ENCODE measurements at places on chromosomes 3 and 15. TPM values are rescaled to one million over a fixed set of nuclear protein-coding genes. Genes with fewer than 3 reads are reported as not detected.

DNA sequence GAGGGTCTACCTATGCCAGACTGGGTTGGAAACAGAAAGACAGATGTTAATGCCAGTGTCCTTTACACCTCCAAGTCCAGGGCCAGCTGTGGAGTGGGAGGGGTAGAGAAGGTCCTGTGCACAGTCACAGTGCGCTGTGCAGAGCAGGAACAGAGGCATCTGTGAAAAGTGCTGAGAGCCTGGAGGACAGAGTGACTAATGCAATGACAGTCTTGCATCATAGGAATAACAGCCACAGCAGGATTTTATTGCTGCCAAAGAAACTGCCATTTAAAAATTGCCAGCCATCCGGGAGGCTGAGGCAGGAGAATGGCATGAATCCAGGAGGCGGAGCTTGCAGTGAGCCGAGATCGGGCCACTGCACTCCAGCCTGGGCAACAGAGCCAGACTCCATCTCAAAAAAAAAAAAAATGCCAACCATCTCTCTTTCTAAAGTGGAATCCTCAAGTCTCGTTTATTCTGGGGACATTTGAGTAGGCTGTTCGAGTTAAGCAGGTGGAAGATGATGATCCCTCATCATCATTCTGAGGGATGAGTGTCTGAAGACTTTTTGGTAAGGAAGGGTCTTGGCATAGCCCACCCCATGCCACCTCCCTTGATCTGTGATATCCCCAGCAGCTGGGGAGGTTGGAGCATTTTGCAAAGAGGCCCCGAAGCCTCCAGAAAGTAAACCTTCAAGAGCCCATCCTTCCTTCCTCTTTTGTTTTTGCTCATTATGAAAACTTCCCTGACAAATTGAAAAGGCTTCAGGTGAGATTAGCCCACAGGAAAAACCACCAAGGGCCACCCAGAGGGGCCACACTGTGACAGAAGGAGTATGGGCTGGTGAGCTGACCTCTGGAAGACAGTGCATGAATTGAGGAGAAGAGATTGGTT lies 7.7 kb downstream of the CCR2 start:
- H3K36me3 ChIP-seq = no peaks in the 10 kb centered on the region
- H3K4me3 ChIP-seq = no peak overlapping the region

GRCh38 chr15:84001655-84002054 lies 233.9 kb upstream of the GOLGA6L4 start:
- H3K27ac ChIP-seq = no peak overlapping the region
- H3K4me1 ChIP-seq = no peaks in the 10 kb centered on the region
- H3K36me3 ChIP-seq = no peaks in the 10 kb centered on the region
- H3K4me3 ChIP-seq = no peak overlapping the region

DNA sequence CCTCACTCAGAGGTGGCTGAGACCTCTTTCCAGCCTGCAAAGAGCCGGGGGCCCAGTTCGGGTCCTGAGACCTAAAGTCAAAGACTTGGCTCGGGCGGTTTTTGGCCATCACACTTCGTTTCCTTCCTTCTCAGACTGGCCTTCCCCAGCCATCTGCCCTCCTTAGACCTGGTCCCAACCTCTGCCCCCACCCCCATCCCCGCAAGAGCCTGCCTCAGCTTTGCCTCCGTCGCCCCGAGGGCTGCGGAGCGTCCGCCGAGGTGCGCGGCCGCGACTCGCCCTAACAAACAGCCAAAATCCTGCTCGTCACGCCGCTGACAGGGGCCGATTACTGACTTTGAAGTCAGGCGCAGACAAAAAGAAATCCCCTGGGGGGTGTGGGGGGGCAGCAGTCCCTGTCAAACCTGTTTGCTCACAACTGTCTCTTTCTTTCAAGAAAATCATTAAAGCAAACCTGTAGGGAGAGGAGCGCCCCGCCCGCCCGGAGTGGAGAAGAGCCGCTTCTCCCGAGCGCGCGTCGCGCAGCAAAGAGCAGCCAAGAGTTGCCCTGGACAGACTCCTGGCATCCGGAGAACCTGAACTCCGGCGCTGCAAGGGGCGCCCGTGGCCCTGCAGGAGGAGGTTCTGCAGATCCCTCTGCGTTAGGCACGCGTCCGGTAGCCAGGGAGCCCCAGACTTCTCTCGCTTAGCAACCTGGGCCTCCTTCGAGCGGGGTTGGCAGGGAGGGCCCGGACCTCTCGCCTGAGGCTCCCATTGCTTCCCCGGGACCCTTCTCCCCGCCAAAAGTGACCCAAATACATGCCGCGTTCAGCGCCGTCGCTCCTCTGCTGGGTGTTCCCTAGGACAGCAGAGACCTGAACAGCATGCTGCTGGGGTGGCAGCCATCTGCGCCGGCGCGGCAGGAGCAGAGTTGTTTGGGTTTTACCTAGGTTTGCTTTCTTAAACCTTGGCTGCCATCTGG lies 4.5 kb downstream of the SOX14 start:
- DNase-seq = no peak
- H3K4me3 ChIP-seq = peak overlapping the region; percentile 55
- peaks cover 13% of the 10 kb centered on the region for H3K27me3 ChIP-seq
- H3K36me3 ChIP-seq = no peaks in the 10 kb centered on the region

GRCh38 chr3:14124223-14124614 lies 451 bp downstream of the CHCHD4 start:
- H3K36me3 ChIP-seq = no peaks in the 10 kb centered on the region
- DNase-seq = no peak
- peak overlapping the region; percentile 94 for H3K27ac ChIP-seq
- no peaks in the 10 kb centered on the region for H3K27me3 ChIP-seq
- H3K4me3 ChIP-seq = peak overlapping the region; percentile 87

DNA sequence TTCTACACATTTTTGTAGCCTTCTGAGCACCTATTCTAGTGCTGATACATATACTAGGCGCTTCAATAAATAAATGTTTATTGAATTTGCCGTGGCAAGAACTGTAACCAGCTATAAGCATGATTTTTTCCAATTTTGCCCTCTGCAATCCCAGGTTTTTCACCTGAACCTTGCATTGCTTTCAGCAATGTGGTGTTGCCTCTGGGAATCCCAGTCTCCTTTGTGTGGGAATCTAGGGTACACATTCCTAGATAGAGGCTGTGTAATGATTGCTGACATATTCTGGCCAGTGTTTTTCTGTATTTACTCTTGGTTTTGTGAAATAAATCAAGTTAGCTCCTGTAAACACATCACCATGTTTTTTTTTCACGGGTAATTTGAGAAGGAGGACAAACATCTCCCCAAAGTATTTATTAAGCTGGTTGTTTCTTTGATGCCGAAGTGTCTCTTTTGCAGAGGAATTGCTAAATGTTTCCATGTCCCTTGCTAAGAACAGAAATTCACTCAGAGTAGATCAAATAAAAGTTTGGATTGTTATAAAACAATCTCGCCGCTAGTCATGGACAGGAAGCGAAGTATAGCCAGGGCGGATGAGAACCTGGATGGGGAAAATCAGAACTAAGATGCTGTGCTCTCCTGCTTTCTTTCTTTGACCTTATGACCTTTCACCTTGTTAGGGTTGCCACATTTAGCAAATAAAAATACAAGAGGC lies 1.2 kb downstream of the CFAP91 start:
- H3K4me3 ChIP-seq = no peak overlapping the region
- no peak for DNase-seq
- H3K4me1 ChIP-seq = peaks cover 20% of the 10 kb centered on the region
- no peaks in the 10 kb centered on the region for H3K27me3 ChIP-seq

GRCh38 chr15:79339588-79340314 lies 28.8 kb downstream of the TMED3 start:
- H3K27ac ChIP-seq = no peak overlapping the region
- no peaks in the 10 kb centered on the region for H3K4me1 ChIP-seq
- no peak for DNase-seq
- no peaks in the 10 kb centered on the region for H3K27me3 ChIP-seq

DNA sequence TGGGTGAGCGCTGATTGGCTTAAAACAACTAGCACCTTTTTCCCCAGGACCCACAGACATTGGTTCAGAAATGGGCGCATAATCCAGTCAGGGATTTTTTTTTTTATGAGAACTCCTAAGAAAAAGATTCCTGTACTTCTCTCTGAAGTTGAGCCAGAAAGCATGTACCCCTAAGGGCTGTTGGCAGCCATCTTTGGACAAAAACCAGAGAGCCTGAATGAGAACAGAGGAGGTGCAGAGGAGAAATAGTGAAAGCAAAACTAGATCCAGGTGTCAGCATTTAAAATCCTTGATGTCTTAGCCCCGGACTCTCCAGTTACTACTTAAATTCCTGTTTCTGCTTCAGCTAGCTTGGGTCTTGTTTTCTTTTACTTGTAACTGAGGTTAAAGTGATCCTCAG lies 1.9 kb upstream of the SLC27A2 start:
- H3K36me3 ChIP-seq = no peaks in the 10 kb centered on the region
- no peaks in the 10 kb centered on the region for H3K27me3 ChIP-seq
- no peak for DNase-seq
- H3K4me3 ChIP-seq = no peak overlapping the region
- no peak overlapping the region for H3K27ac ChIP-seq
- H3K4me1 ChIP-seq = peaks cover 12% of the 10 kb centered on the region

Gene ITPKA
- total RNA-seq = 1.4 TPM

Gene ATP13A3
- 257 TPM for total RNA-seq

DNA sequence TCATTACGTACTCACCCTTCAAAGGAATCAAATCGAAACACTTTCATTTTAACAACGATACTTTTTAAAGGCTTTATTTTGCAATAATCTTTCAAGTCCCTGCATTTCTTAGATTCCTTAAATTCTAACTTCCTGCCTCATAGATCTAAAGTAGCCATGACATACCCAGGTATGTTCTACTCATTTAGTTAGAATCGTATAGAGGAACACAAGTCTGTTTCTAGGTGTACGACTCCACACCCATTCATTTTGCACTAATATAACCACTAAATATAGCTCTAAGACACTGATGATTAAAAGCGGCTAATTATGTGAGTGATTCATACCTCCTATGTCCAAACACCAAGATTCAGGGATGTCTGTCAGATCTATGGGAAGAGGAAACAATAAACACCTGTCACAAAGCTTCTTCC lies 1.3 kb downstream of the ATP13A3 start:
- peaks cover 41% of the 10 kb centered on the region for H3K4me1 ChIP-seq
- H3K27ac ChIP-seq = peak overlapping the region; percentile 96
- no peaks in the 10 kb centered on the region for H3K36me3 ChIP-seq
- DNase-seq = no peak

DNA sequence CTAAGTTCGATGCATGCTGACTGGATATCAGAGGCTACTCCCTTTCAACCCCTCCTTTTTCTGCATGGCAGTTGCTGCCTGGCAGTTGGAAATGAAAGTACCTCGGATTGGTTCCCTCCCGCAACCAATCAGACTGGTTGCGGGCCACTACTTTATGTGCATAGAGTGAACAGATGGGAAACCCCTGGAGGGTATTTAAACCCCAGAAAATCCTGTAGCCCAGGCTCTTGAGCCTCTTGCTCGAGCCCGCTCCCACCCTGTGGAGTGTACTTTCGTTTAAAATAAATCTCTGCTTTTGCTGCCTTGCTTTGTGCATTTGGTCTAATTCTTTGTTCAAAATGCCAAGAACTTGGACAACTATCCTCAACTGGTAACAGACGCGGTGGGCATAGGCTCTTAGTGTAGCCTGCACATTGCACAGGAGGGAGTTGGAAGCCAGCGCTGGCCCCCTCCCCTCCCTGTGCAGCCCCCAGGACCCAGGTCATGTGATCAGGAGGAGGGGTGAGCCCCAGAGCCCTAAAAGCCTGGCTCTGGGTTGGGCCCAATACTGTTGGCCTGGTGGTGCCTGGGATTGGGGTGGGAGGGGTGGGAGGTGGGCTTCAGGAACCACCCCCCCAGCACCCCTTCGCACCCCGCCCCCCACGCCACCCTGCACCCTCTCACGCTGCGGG lies 26.8 kb downstream of the RHCG start:
- DNase-seq = no peak
- no peak overlapping the region for H3K4me3 ChIP-seq
- no peaks in the 10 kb centered on the region for H3K36me3 ChIP-seq

- no peaks in the 10 kb centered on the region for H3K36me3 ChIP-seq
- H3K4me1 ChIP-seq = peaks cover 2% of the 10 kb centered on the region
- no peak overlapping the region for H3K4me3 ChIP-seq
- H3K27ac ChIP-seq = no peak overlapping the region
These were observed 36.0 kb upstream of the NR1I2 start for GRCh38 chr3:119745942-119746341.

DNA sequence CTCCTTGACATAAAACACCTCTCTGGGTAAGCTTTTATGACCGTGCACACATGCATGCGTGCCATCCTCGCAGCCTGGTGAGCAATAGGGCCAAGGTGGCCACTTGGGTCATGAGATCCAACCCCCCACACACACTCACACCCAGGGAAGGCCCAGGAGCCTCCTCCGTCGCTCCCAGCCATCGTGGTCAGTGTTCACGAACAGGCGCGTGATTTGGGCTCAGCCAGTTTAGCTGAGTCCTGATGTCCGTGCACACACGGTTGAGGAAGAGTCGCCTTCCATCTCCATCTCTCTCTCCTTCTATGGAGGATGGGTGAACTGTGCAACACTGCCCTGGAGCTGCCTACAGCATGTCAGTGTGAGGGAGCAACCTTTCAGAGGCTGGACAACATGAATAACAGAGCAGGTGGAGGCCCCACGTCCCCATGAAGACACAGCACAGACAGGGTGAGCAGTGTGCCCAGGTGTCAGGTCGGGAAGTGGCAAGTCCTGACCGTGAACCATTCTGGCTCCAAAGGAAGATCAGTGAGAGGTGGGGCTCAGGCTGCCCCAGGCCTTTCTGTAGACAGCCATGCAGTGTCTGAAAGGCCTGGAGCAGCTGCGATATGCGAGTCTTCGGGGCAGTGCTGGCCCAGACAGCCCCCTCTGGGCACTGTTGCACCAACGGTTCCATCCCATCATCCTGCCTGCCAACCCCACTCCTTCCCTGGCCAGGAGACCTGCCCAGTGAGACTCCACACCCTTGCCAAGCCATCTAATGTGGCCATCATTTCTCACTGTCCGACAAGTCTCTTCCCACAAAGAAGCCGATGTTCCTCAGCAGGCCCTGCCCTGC lies 253.4 kb downstream of the OCA2 start:
- H3K27me3 ChIP-seq = no peaks in the 10 kb centered on the region
- H3K4me1 ChIP-seq = peaks cover 3% of the 10 kb centered on the region
- H3K4me3 ChIP-seq = no peak overlapping the region
- DNase-seq = no peak

- H3K36me3 ChIP-seq = no peaks in the 10 kb centered on the region
- DNase-seq = no peak
- H3K27ac ChIP-seq = peak overlapping the region; percentile 41
- H3K4me3 ChIP-seq = no peak overlapping the region
These were observed 69.5 kb upstream of the MBNL1 start for GRCh38 chr3:152199102-152199840.

DNA sequence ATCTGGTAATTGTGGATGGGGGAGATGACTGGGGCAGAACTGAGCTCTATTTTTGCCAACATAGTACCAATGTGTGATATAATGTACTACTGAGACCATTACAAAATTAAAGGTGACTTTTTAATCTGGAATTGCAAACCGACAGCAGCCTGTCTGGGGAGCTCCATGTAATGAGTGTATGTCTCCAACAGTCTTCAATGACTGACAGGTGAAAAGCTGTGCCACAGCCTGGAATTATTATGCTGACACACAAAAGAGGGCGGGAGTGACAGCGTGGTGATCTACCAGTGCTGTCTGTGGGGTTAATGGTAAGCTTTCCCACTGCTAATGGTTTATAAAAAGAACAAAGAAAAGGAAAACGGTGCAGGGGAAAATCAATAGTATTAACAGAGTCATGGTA lies 143.4 kb downstream of the CLSTN2 start:
- H3K36me3 ChIP-seq = no peaks in the 10 kb centered on the region
- H3K27ac ChIP-seq = no peak overlapping the region
- H3K4me1 ChIP-seq = no peaks in the 10 kb centered on the region
- H3K4me3 ChIP-seq = no peak overlapping the region
- H3K27me3 ChIP-seq = no peaks in the 10 kb centered on the region

Gene TRH
- total RNA-seq = 0.28 TPM

Gene EIF4E3
- total RNA-seq = 1.5 TPM

Gene XCR1
- not detected for total RNA-seq

Gene ANKRD34C
- not detected for total RNA-seq

GRCh38 chr3:79461129-79461792 lies 306.5 kb downstream of the ROBO1 start:
- no peaks in the 10 kb centered on the region for H3K4me1 ChIP-seq
- no peaks in the 10 kb centered on the region for H3K36me3 ChIP-seq
- no peak overlapping the region for H3K4me3 ChIP-seq
- no peak overlapping the region for H3K27ac ChIP-seq
